ENCODE measurements at places on chromosomes 16 and 17.

GRCh38 chr17:19867329-19868078 is at the start of gene ULK2:
TSS of gene ULK2 (minus strand) at chr17:19867936. CDS start at chr17:19867417, 519 bp downstream.
- peak; percentile 22 for DNase-seq

DNA sequence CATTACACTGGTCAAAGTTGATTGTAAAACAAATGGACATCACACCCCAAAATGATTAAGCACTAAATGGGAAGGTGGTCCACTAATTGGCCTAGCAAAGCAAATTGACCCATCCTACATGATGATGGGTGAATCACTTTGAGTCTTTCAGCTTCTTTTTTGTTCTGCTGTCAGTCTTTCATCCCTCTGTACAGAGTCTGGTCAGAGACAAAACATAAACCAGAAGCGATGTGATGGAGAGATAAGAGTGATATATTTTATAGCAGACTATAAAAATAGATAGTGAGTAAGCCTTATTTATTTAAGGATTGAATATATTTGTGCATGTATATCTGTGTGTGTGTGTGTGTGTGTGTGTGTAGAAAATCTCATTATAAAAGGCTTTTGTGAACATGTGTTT is 618.4 kb upstream of the SOX9 start:
- DNase-seq, result no peak

DNA sequence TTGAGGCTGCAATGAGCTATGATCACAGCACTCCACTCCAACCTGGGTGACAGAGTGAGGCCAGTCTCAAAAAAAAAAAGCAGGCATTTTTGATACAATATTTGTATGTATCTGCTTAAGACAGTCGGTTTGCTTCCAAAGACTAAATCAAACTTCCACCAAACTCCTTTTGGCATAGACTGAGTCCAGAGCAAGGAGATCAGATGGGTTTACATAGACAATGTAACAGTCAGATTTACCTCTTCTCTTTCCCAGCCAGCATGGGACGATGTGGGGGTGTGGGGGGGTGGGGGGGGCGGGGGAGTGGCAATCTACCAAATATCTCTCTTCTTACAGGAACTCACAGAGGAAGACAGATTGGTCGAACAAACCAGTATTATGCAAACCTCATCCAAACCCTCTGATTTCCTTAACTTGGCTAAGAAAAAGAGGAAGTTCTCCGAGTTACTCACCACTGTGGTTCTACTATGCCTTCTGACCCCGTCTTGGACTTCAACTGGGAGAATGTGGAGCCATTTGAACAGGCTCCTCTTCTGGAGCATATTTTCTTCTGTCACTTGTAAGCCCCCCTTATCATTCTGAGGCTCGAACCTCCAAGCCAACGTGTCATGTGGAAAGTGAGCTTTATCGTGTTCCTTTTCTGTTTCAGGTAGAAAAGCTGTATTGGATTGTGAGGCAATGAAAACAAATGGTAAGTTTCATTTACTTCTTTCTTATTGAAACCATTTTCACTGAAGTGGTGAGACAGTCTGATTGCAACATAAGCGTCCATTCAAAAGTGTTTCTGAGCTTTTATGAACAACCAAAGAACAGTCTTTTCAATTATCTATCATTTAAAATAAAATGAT is at the start of gene MILR1:
Gene MILR1 (plus strand): TSS at position 451 of the 848 bp plus-strand sequence. CDS start 54 bp downstream, at position 505.
- DNase-seq, result no peak

GRCh38 chr17:75135946-75136345 is 4.4 kb upstream of the NT5C start:
- DNase-seq, result no peak

DNA sequence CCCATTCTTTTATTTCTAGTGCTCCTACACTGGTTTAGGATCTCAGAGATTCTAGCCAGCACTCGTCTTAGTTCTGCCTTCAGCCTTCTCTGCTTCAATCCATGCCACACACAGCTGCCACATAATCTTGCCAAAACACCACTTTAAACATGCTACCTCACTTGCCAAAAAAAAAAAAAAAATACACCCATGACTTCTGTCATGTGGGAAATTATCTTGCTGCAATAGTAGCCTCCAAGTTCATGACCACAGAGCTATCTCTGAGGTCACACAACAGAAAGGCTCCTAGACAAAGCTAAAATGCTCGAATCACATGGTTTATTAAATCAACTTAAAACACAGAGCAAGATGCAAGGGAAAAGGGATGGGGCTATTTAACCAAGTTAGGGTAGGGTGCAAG is 18.1 kb downstream of the FZD2 start:
- no peak for DNase-seq

GRCh38 chr17:72763981-72764380 is 328.5 kb downstream of the SLC39A11 start:
- no peak for DNase-seq

DNA sequence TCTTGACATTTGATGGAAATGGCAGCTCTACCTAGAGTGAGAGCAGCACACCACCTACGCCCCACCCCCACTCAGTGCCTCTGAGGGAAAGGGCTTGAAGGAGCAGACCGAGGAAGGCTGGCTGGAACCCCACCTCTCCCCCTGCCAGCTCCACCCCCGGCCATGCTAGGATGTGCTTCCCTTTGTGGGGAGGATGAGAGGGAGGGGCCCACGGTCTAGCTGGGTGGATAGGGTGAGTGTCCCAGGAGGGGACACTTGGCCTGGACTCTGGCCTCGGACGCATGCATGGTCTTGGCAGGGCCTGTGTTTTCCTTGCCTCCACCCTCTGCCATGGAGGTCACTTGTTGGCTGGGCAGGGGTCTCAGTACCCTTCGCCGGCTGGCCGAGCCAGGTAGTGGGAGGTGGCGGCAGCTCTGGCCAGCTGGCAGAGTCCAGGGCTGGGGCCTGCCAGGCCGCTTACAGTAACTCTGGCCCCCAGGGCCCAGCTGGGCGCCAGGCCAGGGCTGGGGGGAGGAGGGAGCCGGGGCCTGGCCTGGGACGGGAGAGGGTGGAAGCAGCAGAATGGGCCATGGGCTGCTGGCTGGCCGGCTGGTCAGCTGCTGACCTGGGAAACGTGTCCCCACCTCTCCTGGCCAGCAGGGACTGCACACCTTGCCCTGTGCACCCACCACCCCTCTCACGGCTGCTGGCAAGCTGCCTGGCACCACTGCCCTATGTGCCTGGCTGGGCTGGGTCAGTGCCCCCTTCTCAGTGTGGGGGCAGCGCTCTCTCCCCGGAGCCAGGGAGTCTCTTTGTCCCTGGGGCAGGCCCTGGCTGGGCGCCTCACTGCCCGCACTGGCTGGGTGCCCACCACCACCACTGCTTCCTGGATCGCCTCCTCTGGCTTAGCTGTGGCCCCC is 23.0 kb downstream of the RARA start:
- DNase-seq, result no peak

- no peak for DNase-seq
Observed at GRCh38 chr17:7047566-7047965, 3.7 kb upstream of the SLC16A11 start.

DNA sequence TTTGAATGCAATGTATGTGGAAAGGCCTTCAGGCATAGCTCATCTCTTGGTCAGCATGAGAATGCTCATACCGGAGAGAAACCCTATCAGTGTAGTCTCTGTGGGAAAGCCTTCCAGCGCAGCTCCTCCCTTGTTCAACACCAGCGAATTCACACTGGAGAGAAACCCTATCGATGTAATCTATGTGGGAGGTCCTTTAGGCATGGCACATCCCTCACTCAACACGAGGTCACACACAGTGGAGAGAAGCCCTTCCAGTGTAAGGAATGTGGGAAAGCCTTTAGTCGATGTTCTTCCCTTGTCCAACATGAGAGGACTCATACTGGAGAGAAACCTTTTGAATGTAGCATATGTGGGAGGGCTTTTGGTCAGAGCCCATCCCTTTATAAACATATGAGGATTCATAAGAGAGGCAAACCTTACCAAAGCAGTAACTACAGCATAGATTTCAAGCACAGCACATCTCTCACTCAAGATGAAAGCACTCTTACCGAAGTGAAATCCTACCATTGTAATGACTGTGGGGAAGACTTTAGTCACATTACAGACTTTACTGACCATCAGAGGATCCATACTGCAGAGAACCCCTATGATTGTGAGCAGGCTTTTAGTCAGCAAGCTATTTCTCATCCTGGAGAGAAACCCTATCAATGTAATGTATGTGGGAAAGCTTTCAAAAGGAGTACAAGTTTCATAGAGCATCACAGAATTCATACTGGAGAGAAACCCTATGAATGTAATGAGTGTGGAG is 24.7 kb downstream of the ZFP90 start:
- DNase-seq, result no peak

- no peak for DNase-seq
Observed at GRCh38 chr17:77827511-77827910, 131.0 kb upstream of the TNRC6C start.

- no peak for DNase-seq
Observed at GRCh38 chr16:85541181-85541580, 71.9 kb upstream of the GSE1 start.

- DNase-seq, result peak; percentile 59
Observed at GRCh38 chr16:84115919-84116719, 623 bp downstream of the MBTPS1 start.

Data from effector CD4-positive, alpha-beta T cell (primary cell).